Stimulated activated CD4-positive, alpha-beta T cell treated with anti-CD3 and anti-CD28 coated beads, Interleukin-1b, Interleukin-23, amount 100 ng/mL, for 1 hour (primary cell): ENCODE measurements at places on chromosomes 6 and 20.

DNA sequence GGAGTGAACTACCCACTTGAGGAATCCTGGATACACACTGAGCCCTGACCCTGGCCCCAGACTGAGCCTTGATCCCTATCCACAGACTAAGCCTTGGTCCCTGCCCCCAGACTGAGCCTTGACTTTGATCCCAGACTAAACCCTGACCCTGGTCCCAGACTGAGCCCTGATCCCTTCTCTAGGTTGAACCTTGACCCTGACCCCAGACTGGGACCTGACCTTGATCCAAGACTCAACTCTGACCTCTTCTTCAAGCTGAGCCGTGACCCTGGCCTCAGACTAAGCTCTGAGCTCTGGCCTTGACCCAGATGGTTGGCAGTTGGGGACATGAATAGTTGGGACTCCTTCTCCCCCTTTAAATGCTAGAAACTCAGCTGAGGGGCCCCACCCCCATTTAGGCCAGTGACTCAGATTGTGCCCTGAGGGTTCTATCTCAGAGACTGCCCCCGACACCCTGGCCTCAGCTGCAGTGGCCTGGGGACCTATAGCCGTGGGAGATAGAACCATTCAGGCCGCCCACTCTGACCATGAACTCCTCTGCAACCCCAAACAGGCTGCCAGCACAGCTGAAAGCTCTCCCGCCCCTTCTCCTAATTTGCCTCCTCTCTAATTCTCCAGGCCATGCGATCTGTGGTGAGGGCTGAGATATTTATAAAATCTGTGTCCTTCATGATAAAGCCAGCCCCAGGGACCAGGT is 84.7 kb downstream of the DLGAP4 start:
- DNase-seq: no peak

DNA sequence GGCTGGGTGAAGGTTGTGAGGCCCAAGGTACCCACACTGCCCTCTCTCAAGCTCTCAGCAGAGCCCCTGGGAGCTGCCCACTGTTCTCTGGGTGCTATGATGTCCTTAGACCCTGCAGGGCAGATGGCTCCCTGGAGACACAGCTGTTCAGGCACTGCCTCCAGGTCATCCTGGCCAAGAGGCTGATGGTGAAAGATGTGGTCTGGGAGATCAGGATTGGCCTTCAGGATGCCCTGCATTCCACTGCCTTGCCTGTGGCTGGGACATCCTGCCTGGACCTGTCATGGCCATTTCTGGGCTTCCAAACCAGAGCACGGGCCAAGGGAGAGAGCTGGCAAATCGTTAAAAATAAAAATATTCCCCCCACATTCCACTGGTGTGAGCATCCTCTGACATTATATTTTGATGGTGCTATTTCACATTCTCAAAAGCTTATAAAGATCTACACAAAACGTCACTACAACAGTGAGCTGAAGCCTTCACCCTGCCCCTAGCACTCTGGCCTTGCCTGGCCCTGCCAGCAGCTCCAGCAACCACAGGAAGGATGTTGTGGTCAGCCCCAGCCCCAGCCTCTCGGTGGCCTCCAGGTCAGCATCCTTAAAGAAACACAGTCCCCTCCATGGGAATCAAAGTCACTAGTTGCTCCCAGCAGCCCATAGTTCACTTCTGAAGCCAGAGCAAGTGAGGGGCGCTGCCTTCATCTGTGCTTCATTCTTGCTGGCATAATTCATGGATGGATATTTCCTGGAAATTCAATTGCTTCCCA is 13.5 kb upstream of the KCNK16 start:
- no peak for DNase-seq

GRCh38 chr6:148793721-148794120 is 46.9 kb downstream of the UST start:
- DNase-seq: no peak

DNA sequence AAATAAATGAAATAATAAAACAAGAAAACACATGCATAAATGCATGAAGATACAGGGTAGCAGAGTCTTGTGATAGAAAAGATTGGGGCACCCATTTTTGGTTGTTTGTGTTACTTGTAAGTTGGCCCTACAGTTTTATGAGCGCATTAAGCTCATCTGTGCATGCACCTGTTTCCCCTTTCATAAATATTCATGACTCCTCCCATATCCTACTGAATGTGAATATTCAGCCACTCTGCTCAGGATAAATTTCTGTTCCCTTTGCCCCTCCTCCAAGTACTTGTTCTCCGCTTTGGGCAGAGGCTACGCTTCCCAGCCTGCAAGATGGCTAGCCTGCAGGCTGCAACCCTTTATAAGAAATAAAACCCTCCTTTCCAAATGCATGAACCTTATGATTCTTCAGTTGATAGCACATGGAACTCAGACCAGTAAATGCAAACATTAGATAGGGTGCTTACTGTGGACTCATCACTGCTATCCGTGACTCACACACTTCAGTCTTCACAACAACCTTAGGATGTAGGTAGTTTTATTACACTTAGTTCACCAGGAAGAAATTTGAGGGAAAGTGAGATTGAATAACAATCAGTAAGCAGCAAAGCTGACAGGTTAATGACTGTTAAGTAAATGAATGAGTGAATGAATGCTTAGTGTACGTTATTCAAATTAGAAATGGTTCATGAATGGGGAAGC is 15.0 kb downstream of the ALDH8A1 start:
- DNase-seq: no peak

GRCh38 chr6:70131528-70131927 is 171.4 kb downstream of the COL9A1 start:
- DNase-seq: no peak

DNA sequence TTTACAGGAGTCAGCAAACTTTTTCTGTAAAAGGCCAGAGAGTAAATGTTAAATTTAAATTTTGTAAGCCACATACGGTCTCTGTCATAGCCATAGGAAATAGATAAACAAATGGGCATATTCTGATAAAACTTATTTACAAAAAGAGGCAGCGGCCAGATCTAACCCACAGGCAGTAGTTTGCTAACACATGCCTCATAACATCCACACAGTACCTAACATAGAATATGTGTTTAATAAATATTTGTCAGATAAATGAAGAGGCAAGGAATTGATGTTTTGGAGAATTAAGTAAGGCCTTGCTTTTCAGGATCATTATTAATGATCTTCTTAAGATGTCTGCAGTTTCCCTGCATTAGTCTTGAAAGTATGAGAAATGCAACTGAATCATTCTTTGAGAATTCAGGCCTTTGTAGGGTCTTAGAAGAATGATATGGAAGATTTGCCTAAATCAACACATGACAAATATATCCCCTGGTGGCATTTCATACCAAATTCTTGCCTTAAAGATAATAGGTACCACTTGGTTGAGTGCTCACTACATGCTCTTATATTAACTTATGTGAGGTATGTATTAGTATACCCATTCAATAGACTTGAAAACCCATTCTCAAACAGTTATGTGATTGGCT is 39.3 kb upstream of the TRAM2 start:
- no peak for DNase-seq

DNA sequence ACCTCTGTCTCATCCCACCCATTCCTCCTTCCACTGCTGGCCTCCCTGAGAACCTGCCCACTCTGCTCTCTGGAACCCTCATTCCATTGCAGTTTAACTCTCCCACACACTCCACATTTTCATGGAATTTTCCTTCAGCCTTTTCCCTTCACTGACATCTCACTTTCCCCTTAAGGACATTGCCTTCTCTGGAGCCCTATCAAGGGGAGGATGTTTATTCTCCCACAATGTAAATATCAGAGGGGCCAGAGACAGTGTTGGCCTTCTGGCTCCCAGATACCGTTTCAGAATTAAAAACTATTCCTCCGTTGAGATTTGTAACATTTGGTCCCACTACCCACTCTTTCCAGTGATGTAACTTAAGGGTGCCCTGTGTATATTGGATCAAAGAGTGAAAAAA is 199.5 kb upstream of the KCNK16 start:
- DNase-seq: no peak

GRCh38 chr6:13487122-13488014 is at the start of gene GFOD1:
GFOD1 (minus strand) TSS chr6:13487600; CDS start chr6:13486890, 710 bp downstream.
- no peak for DNase-seq

DNA sequence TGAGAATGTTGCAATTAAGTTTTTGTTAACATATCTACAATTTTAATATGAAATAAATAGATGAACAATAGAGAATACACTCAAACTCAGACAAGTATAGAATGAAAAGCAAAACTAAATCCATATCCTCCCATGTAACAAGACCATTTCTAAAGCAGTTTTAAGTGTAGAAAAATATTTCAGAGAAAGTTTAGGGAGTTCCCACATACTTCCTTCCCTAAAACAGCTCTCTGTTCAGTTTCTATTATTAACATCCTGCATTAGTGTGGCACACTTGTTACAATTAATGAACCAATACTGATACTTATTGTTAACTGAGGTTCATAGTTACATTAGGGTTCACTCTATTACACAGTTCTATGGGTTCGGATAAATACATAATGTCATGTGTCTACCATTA is 38.4 kb downstream of the HLA-DRB5 start:
- DNase-seq: no peak

DNA sequence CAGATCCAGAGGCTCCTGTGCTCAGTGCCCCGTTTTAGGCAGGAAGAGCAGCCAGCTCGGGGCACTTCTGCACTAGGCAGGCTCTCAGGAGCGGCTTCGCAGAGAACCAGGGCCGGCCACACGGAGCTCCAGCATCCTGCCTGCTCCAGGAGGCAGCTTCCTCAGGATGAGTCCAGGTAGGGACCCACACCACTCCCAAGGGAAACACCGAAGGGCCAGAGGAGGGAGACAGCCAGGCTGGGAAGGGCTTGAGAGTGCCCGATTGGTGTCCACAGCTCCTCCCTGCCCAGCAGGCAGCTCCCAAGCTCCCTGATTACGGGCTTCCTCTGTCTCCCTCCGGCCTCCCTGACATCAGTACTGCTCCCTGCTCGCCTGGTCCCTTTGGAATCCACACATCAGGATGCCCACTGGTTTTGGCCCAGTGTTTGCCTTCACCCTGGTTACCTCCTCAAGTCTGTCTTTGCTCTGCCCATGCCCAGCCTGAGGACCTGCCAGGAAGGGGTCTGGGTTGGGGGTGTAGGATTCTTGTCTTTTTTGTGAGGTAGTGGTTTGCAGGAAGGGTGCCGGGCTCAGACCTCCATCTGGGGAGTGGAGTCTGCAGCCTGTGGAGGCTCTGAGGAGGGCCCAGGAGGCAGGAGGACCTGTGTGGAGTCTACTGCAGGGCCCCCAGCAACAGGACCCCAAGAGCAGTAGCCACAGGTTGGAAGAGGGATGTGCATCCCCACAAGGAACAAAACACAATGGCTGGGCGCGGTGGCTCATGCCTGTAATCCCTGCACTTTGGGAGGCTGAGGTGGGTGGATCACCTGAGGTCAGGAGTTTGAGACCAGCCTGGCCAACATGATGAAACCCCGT is 11.2 kb upstream of the PYGB start:
- no peak for DNase-seq

- DNase-seq: no peak
Observed at GRCh38 chr20:61636531-61637116, 384.6 kb downstream of the CDH4 start.

GRCh38 chr6:97669191-97670031 is 386.4 kb upstream of the MMS22L start:
- no peak for DNase-seq

- no peak for DNase-seq
Observed at GRCh38 chr6:145758113-145758512, 22.8 kb upstream of the EPM2A start.

GRCh38 chr20:8435285-8436035 is 303.4 kb downstream of the PLCB1 start:
- DNase-seq: no peak

- no peak for DNase-seq
Observed at GRCh38 chr6:94254689-94255088, 835.3 kb upstream of the EPHA7 start.

GRCh38 chr20:15380770-15381169 is 1043.4 kb upstream of the FLRT3 start:
- no peak for DNase-seq

- DNase-seq: no peak
Observed at GRCh38 chr6:119173249-119174084, 95.0 kb upstream of the FAM184A start.

DNA sequence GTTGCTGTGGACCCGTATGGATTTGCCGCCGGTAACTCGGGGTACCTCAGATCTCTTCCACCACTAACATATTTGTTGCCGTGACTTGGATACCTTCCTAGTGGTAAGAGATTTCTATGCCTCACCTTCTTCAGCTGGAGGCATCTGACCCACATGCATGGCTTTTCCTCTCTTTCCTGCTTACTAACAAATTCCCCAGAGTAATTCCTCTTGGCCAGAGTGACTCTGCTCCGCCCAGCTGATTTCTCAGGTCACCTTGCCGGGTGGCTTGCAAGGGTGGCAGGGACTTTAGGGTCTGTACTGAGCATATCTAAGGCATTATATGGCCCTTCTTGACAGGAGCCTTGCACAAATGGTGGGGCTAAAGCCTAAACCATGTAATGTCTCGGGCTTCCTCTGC is 38.2 kb downstream of the FAM184A start:
- DNase-seq: no peak

GRCh38 chr6:12580290-12580689 is 136.3 kb upstream of the PHACTR1 start:
- no peak for DNase-seq

DNA sequence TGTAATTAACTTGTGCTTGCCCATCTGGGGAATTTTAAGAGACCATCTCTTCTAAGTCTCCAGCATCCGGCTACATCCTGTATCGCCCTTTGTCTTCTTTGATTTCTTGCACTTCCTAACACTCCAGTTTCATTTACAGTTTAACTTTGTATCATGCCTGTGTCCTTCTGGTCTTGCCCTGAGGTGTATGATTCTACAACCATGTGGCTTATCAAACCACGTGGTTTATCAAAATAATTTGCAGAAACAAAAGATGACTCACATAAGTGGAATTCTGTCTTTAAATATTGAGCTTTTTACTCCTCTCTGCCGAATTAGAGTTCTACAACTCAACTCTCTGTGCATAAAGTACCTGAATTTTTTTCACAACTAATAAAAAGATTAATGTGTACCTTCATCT is 580.7 kb downstream of the KIF16B start:
- no peak for DNase-seq

GRCh38 chr6:27847706-27848105 is 64.5 kb downstream of the OR2B2 start:
- no peak for DNase-seq

GRCh38 chr20:50278377-50278683 is 87.7 kb downstream of the CEBPB start:
- DNase-seq: no peak

DNA sequence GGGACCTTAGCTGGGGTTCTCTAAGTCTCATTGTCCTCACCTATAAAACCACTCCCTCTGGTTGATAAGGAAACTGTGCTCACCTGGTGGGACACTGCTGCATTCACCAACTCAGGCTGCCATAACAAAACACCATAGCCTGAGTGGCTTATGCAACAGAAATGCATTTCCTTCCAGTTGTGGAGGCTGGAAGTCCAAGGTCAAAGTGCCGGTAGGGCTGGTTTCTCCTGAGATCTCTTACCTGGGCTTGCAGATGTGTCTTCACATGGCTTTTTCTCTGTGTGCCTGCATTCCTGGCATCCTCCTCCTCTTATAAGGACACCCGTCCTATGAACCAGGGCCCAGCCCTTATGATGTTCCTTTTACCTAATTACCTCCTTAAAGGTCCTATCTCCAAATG is 60.0 kb upstream of the SLC32A1 start:
- no peak for DNase-seq

- DNase-seq: peak; percentile 16
Observed at GRCh38 chr20:26208296-26209091, 511.8 kb upstream of the ZNF337 start.
